NCI-H1436 treated with DMSO at 0.1 percent for 48 hours (cell line): ENCODE measurements at places on chromosomes 5 and 9.

GRCh38 chr9:129162497-129163197 is 15.4 kb downstream of the IER5L start:
- DNase-seq, result no peak

GRCh38 chr5:162128117-162128516 is 60.5 kb downstream of the GABRG2 start:
- no peak for DNase-seq

GRCh38 chr5:59757442-59757841 is 136.1 kb downstream of the PDE4D start:
- DNase-seq, result no peak

GRCh38 chr5:137470111-137470920 is 28.8 kb downstream of the SPOCK1 start:
- DNase-seq, result no peak

GRCh38 chr9:17597977-17598376 is 19.1 kb downstream of the SH3GL2 start:
- DNase-seq, result no peak

- DNase-seq, result no peak
Measured at GRCh38 chr9:96442491-96442890, 7.5 kb upstream of the HABP4 start.

DNA sequence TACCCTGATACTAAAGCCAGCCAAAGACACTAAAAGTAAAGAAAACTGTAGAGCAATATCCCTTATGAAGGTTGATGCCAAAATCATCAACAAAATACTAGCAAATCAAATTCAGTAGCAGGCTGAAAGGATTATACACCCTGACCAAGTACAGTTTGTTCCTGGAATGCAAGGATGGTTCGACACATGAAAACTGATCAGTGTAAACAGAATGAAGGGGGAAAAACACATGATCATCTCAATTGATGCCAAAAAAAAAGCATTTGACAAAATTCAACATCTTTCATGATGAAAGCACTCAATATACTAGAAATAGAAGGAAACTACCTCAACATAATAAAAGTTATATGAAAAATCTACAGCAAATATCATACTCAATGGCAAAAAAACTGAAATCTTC is 43.5 kb upstream of the LRRC14B start:
- no peak for DNase-seq

DNA sequence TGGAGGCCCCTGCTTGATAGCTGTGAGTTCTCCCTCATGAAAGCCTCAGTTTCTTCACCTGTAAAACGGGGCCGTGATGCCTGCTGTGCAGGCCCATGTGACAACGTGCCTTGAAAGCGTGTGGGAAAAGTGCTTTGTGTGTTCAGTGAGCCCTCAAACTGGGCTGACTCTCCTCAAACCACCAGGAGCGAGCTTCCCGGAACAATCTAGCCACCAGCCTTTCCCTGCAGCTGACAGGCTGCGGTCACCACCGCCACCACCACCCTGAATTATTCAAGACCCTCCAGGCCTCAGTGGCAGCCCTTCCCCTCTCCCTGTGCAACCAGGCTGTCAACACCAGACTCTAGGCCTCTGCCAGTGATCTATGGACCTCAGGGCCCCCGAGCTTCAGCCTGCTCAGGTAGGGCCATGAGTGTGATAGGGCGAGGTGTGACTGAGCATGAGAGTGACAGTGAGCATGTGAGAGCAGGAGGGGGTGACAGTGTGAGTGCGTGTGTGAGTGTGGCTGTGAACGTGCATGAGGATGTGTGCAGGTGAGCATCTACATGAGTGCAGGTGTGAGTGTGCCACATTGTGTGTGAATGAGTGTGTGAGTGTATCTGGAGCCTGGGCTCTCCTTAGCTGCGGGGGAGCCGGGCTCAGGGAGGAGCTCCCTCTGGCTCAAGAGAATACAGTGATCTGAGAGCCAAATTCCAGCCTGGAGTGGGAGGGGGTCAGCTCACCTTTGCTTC is 53.3 kb upstream of the PSD2 start:
- DNase-seq, result no peak

GRCh38 chr9:79061752-79062616 is 509.8 kb upstream of the TLE4 start:
- no peak for DNase-seq

- no peak for DNase-seq
Measured at GRCh38 chr5:13985731-13986418, 41.4 kb upstream of the DNAH5 start.

DNA sequence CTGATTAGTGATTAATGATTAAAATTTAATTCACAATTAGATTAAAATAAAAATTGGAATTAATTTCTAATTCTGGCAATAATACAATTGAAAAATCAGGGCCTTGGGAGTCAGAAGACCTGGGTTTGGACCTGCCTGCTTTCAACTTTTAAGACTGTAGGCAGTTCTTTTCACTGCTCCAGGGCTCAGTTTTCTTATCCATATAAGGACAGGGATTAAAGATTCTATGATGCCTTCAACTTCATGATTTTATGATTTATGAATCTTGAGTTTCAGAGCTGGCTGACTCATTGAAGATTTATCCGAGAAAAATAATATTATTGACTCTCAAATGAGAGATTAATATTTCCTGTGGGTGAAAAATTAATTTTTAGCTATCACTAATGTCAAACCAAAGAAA is 208.6 kb upstream of the ANKH start:
- no peak for DNase-seq

GRCh38 chr5:116953251-116953930 is 378.8 kb upstream of the SEMA6A start:
- DNase-seq, result no peak

DNA sequence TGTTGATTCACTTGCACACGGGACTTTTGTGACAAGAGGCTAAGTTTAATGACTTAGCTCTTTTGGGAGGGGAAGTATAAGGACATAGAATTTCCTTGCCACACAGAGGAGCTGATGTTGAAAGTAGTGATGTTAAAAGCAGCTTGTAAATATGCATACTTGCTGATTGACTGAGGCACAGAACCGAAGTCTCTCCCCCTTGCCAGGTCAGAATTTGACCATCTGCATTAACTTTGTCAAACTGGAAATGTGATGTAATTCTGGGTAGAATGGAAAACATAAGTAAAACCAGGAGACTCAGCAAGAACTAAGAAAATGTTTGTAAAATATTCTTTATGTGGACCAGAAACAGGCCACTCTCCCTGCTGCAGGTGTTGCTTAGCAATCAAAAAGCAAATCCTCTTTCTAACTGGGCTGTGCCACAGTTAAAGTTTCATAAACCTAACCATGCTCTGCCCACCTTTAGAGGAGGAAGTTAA is 284.2 kb downstream of the NR3C1 start:
- no peak for DNase-seq
